ENCODE measurements at places on chromosomes 5 and 9. TPM values are rescaled to one million over a fixed set of nuclear protein-coding genes. Genes with fewer than 3 reads are reported as not detected.
A peak's percentile ranks its signal among the peaks of the same experiment; 100 is the strongest.

GRCh38 chr5:38338455-38338854, 80.1 kb downstream of the EGFLAM start:
- no peaks in the 10 kb centered on the region for H3K27me3 ChIP-seq
- no peaks in the 10 kb centered on the region for H3K4me1 ChIP-seq
- DNase-seq = peak; percentile 38
- H3K36me3 ChIP-seq = no peaks in the 10 kb centered on the region
- H3K27ac ChIP-seq = no peak overlapping the region
- H3K4me3 ChIP-seq = no peak overlapping the region

DNA sequence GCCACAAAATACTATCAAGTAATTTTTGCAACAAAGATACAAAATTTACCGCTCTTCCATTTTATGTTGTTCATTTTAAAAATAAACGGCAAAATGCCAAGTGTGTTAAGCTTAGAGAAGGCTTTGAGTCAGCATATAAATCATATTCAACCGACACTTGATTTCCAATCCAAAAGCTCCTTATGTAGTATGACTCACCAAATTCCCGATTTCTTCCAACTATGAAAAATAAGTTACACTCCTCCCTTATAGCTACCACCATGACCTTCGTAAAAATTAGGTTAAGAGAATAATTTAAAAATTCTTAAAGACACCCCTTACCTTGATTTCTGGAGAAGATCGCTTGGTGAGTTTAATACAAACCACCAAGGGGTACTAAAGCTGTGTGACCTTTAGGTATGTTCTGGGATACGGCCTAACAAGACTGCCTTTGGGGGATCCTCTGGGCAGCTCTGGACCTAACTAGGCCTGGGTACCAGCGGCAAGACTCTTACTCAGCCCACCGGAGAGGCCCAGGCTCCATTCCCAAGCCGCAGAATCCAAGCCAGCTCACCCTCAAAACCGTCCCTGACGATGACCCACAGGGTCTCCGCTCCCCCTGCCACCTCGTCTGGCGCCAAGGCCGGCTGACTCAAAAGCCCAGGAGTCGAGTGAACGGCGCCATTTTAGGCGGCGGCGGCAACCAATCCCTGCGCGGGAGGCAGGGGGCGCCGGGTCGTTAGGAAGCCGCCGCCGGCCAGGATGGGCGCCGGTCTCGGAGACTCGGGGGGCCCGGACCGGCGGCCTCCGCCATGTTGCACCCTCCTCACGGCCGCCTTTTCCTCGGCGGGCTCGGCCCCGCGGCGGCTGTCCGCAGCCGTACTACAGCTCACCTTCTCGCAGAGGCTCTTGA, 739 bp downstream of the PPP2CA start:
- peak; percentile 72 for DNase-seq
- H3K4me1 ChIP-seq = peaks cover 41% of the 10 kb centered on the region
- H3K4me3 ChIP-seq = peak overlapping the region; percentile 98
- H3K36me3 ChIP-seq = no peaks in the 10 kb centered on the region

GRCh38 chr5:43231977-43232376, 40.0 kb downstream of the NIM1K start:
- DNase-seq = no peak
- no peaks in the 10 kb centered on the region for H3K27me3 ChIP-seq
- no peaks in the 10 kb centered on the region for H3K36me3 ChIP-seq
- H3K27ac ChIP-seq = no peak overlapping the region
- no peak overlapping the region for H3K4me3 ChIP-seq

DNA sequence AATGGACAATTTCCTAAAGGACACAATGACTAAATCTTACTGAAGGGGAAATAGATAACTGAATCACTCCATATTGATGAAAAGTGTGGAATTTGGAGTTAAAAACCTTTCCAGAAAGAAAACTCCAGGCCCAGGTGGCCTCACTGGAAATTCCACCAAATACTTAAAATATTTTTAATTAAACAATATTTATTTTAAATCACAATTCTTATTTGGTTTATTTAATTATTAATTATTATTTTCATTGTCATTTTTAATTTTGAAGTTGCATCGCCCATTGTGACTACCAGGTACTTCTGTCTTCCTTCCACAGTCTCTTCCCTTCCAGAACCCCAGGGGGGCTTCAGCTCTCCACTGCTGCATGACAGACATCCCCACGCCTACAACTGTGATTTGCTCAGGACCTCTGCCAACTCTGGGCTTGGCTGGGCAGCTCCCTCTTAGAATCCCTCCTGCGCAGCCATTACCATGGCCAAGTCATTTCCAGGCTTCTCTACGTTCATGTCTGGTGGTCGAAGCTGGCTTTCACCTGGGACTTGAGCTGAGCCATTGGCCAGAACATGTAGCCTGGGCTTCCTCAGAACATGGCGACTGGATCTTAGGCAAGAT, 16.4 kb upstream of the GADD45G start:
- H3K27me3 ChIP-seq = no peaks in the 10 kb centered on the region
- H3K4me1 ChIP-seq = no peaks in the 10 kb centered on the region
- no peak overlapping the region for H3K4me3 ChIP-seq
- H3K27ac ChIP-seq = no peak overlapping the region
- DNase-seq = no peak
- H3K36me3 ChIP-seq = no peaks in the 10 kb centered on the region

DNA sequence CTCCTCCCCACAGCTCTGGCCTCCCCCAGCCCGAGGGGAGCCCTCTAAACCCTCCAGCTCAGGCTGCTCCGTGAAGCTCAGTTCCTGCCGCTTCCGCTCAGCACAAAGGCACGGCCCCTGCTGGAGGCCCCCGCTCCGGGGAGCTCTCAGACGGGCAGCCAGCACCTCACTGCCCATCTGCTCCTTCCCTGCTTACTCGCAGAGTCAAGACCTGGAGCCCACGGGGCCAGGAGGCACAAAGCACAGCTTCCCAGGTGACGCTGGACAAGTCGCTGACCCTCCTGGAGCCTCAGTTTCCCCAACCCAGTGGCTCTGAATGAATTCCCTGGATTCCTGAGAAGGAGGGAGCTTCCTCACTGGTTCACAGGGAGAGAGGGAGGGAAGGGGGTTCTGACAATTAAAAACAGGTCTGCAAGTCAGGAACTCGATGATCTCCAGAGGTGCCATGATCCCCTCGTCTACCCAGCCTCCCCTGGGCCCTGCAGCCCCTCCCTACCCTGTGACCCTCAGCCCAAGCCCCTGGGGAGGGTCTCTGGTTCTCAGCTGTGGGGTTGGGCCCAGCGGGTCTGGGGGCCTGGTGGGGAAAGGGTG, 36.2 kb downstream of the VAV2 start:
- H3K27me3 ChIP-seq = no peaks in the 10 kb centered on the region
- peak overlapping the region; percentile 26 for H3K27ac ChIP-seq
- no peak for DNase-seq
- no peak overlapping the region for H3K4me3 ChIP-seq
- no peaks in the 10 kb centered on the region for H3K36me3 ChIP-seq

DNA sequence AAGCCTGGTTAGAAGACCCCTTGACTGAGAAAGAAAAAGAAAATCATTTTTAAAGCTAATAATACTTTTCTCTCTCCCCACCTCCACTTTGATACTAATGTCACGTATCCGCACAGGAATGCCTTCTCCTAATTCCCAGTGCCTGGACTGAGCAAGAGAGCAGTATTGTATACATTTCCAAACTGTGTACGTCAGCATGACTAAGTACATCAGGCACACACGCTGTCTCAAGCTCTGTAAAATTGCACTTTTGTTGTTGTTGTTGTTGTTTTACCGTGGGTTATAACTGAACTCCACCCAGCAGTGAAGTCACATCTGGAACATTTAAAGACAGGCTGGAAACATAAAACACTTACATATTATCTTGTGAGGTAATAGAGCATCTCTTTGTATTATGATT, 407.6 kb downstream of the DNAH5 start:
- H3K27me3 ChIP-seq = no peaks in the 10 kb centered on the region
- no peak for DNase-seq
- H3K4me3 ChIP-seq = no peak overlapping the region
- no peaks in the 10 kb centered on the region for H3K4me1 ChIP-seq

Gene FAM219A
- polyA plus RNA-seq = 1.7 TPM

Gene DAB2
- polyA plus RNA-seq = 10.0 TPM

GRCh38 chr5:142082182-142082781, 26.3 kb upstream of the NDFIP1 start:
- DNase-seq = no peak
- no peak overlapping the region for H3K4me3 ChIP-seq
